ENCODE measurements at places on chromosomes 3 and 15.
A peak's percentile ranks its signal among the peaks of the same experiment; 100 is the strongest.

- no peak for DNase-seq
Measured at GRCh38 chr3:72250725-72251124, 465.8 kb upstream of the PROK2 start.

GRCh38 chr15:41408234-41408641 lies 5.9 kb upstream of the NDUFAF1 start:
- DNase-seq, result no peak

GRCh38 chr15:39511000-39511915 lies 69.6 kb upstream of the THBS1 start:
- no peak for DNase-seq

DNA sequence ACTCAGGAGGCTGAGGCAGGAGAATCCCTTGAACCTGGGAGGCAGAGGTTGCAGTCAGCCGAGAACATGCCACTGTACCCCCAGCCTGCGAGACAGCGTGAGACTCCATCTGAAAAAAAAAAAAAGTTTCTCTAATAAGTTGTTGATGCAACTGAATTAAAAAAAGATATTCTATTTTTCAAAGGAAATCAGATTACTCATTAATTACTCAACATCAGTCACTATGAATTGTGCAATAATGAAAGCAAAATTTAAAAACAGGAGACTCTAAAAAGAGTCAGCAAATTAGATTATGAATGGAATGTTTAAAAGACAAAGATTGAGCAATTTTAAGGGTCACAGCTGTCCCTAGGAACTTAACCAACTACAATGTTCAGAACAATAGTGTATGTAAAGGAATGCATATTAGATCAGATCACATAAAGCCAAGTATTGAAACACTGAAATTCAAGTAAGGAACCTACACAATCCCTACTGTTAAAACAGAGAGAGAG lies 60.2 kb upstream of the SLC4A7 start:
- DNase-seq, result no peak

GRCh38 chr15:37907136-37907535 lies 27.3 kb upstream of the TMCO5A start:
- no peak for DNase-seq

GRCh38 chr3:53668872-53669271 lies 174.5 kb downstream of the CACNA1D start:
- DNase-seq, result no peak

GRCh38 chr3:38957296-38957695 lies 94.4 kb downstream of the SCN11A start:
- no peak for DNase-seq

DNA sequence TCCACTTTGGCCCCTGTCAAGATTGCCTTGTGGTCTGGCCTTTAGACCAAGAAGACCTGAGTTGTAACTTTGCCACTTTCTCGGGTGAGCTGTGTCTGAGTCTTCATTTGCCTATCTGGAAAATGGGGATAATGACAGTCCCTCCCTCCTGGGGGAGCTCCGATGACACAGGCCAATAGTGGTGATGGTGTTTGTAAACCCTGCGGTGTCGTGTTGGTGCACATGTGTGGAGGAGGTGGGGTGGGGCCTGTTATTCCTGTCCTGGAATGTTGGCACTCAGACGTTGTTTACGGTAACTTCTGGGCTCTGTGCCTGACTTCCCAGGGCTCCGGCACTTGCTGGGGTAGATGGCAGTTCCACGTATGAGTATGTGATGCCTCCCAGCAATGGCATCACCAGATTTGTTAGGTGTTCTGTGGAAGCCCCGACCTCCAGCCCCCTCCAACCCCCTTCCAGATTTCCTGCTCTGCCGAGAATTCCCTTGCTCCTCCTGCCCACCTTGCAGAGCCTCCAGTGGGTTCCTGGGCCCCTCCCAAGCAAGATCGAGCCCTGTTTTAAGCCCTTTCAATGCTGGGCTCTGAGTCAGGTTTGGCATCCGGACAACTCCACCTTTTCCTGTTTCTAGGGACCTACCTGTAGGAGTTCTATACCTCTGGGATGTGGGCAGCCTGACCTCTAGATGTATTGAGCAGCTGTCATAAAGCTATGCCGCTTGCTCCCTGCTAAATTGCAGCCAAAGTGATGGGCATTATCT lies 31.4 kb downstream of the HRH1 start:
- no peak for DNase-seq

- DNase-seq, result no peak
Measured at GRCh38 chr15:49235446-49236124, 65.5 kb downstream of the GALK2 start.

DNA sequence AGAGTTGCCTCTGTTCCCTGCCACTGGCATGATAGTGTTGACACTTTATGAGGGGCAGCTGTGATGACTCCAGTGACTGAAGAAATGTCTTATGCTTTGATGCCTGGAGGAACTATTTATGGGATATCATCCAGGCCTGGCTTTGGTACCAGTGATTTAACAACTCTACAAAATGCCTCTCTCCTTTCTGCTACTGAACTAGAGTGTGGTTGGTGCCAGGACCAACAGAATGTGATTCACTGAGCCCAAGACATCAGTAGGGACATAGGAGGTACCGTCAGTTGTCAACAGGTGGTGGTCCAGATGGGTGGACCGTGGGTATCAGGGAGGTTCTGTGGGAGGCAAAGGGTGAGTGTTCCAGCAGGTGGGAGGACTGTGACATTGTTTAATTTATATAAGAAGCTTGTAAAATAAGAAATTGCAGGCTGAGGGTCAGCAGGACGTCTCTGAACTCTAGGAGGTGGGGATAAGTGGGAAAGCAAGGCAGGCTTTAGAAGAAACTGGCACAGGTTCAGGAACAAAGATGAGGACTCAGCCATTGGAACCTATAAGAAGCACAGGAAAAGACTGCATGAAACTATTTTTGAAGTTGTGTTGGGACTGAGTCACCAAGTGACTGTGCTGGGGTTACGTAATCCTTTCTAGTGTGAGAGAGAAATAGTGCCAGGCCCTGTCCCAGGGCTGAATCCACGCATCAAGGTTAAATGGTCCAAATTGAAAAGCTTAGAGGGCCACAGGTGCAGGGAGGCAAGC lies 28.5 kb upstream of the SLC7A14 start:
- no peak for DNase-seq

DNA sequence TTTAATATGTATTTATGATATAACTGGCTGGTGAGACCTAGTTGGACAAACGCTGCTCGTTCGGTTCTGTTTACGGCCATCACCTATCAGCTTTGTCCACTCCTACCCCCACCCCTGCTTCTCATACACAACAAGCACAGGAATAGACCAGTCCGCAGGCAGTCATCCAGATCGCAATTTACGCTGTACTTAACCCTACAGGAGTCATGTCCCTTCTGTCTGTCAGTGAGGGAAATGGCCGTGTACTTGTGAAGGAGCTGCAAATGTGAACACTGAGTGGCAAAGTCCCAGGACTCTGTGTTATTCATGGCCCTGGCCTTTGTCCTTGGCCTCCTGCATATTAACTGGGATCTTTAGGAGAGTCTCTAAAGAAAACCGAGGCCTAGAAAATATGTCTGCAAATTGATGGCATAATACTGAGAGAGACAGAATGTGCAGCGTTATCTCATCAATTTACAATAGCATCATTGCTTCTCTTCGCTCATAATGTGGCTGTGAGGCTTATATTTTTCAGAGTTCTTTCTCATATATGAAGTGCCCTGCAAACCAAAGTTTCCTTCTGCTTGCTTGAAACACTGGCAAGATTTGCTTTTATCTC lies 7.2 kb upstream of the ABHD10 start:
- no peak for DNase-seq

DNA sequence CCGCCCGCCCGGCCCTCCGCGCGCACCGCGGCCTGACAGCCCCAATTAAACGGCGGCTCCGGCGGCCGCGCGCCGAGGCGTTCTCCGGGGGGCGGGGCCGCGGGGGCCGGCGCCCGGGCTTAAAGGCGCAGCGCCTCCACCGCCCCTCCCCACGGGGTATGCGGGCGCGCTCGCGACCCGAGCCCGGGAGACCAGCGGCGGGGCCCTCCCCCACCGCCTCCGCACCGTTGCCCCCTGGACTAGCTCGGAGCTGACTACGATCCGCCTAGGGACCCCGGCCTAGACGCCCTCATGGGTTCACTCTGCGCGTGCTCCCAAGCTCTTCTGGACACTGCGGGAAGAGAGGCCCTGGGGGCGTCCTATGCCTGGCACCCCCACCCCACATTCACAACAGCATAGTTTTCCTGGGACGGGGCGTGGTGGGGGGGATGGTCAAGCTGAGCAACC lies at the start of gene DUSP7:
DUSP7 (minus strand) TSS at position 51 of the 447 bp plus-strand sequence. CDS start 205 bp downstream, outside the sequence.
- peak; percentile 67 for DNase-seq

DNA sequence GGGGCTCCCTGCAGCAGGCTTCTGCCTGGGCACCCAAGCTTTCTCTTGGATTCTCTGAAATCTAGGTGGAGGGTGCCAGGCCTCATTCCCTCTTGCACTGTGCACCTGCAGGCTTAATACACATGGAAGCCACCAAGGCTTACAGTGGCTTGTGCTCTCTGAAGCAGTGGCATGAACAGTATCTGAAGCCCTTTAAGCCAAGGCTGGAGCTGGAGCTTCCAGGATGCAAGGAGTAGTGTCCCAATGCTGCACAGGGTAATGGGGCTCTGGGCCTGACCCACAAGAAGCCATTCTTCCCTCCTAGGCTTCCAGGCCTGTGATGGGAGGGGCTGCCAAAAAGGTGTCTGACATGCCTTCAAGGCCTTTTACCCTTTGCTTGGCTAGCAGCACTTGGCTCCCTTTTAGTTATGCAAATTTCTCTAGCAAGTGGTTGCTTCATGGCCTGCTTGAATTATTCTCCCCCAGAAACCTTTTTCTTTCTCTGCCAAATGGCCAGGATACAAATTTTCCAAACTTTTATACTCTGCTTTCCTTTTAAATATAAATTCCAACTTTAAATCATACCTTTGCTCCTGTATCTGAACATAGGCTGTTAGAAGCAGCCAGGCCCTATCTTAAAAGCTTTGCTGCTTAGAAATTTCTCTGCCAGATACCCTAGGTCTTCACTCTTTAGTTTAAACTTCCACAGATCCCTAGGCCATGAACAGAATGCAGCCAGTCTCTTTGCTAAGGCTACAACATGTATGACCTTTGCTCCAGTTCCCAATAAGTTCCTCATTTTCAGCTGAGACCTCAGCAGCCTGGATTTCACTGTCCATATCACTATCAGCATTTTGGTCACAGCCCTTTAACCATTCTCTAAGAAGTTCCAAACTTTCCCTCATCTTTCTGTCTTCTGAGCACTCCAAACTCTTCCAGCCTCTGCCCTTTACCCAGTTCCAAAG lies 201.1 kb upstream of the LRRFIP2 start:
- no peak for DNase-seq

DNA sequence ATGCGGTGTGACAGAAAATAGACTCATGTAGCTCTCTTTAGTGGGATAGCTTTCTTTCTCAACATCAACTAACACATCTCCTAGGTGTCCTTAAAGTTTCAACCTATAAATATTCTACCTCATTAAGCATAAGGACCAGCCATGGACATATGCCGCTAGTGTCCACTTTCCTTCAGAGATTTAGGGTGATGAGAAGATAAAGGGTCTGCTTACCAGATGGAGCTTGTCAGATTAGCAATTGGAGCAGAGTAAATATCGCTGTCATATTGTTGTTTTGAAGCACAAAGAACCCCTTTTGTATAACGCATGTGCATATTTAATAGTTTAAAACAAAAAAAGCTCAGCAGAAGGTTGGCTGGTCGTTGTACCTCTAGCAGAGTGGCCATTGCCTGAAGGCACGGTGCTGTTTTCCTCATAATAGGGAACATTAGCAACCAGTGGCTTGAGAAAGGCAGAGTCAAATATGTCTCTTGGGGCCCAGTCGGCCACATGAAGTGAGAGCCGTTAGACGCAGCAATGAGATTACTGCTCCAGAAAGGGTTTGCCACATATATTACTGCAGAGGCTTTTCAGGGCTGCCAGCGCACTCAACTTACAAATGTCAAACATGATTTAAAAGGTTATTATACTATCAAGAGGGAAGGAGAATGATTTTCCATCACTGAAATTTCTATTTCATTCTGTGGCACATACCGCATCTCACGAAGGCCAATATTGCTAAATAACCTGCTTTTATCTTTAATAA lies 264.2 kb downstream of the ROBO2 start:
- DNase-seq, result no peak

DNA sequence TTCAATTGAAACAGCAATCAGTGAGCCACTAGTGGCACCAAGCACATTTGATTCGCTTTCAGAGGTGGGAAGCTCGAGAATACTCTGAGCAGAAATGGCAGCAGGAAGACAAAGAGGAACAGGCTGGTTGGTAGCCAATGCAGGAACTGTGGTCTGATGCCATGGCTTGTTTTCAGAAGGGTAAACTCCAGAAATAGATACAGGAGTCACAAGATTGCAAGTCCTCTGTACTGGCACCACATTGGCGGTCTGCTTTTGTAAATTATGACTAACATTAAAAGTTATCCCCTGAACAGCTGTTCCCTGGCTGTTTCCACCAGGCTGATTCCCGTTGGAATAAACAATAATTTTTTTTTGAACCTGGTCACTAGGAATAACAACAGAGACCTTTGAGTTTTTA lies 35.5 kb downstream of the USF3 start:
- DNase-seq, result no peak

DNA sequence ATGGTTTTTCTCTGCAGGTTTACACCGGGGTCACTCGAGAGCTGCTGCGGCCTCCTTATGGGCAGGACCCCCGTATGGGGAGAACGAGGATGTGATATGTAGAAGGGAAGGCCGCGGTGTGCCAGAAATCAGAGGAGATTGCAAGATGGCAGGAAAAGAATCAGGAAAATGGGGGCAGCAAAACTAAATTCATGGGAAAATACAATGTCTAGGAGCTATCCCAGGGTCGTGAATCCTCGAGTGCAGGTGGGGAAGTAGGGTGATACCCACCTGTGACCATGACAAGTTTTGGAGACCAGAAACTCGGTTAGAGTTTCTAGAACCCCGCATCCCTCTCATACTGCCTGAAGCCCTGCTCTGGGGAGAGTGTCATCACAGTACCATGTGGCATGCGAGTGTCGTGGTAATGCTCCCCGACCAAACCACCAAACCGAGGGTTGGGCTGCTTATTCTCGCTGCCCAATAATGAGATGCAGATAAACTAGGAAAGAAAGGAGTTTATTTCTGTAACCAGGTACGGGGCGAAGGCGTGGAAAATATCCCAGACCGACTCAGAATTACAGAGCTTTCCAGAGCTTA lies 781 bp downstream of the TRNT1 start:
- DNase-seq, result no peak

GRCh38 chr3:133746712-133747066 lies 496 bp downstream of the TF start:
- DNase-seq, result no peak

DNA sequence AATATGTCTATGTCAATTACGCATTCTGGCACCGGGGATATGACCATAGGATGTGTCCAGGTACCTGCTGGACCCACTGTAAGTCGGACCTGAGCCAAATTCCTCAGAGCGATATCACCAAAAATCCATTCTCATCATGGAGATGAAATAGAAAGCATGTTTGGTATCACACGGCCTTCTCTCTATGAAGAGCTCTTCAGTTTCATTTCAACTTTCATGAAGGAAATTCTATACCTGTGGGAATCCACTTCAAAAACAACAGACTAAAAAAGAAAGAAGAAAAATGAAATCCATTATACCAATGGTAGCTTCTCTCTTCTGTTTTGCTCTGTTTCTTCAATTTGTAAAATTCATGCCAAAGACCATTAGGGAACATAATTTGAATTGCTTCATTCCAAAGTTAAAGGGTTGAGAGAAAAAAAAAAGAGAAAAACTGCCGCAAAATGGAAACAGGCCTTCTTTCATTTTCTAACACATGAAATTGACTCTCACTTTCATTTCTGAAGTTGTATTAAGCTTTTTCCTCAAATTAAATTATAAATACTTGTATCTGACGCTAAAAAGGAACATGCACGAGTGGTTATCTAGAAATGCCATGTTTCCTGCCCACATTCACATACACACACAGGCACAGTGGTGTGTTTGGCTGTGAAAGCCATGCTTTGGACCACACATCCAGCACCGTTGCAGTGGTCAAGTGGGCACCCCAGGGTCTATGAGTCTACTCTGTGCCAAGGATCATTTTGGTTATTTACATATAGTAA lies 46.9 kb upstream of the DIPK2A start:
- DNase-seq, result no peak

Measured in GM12892 (cell line).